ENCODE measurements at places on chromosomes 6 and 20. TPM values are rescaled to one million over a fixed set of nuclear protein-coding genes. Genes with fewer than 3 reads are reported as not detected.
A peak's percentile ranks its signal among the peaks of the same experiment; 100 is the strongest.

DNA sequence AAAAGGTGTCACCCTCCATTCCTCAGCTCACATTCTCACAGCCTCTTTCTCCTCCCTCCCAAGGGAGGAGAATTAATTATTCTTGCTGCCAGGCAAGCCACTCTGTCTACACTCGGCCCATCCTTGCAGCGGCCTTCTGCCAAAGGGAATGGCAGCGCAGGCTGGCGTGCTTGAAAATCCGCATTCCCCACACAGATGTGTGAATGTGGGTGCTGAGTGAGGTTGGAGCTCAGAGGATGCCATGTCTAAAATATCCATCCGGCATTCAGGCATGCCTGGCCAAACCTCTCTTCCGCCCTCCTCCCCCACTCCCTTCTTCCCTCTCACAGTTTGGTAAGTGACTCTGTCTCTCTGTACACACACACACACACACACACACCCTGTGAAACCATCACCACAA lies 27.7 kb downstream of the PNPLA1 start:
- DNase-seq: no peak

DNA sequence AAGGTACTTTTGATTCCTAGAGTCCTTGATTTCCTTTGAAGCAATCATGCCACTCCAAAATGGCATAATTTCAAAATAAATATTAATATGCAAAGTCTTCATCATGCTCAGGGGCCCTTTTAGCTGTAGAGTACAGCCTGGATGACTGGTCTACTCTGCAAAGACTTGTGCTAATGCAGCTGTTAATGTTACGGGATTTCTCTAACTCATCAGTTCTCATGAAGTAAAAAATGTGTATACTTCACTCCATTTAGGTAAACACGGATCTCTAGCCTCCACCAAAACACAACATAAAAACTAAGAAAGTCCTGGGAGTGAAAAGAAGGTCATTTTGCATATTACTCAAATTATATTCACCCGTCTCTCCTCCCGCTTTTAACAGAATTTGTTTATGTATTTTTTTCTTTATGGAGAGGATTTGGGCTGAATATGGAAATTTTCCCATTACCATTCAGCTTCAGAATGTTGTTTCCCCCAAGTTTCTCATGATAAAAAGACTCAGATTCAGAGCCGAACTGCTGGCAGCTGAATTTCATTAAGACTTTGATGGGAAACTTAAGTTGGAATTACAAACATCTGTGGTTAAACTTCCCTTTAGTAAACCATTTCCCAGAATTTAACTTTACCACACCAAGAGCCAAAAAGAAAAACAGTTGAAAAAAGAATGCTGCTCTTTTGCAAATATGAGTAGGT lies 8.7 kb downstream of the LAMA4 start:
- DNase-seq: peak; percentile 96

DNA sequence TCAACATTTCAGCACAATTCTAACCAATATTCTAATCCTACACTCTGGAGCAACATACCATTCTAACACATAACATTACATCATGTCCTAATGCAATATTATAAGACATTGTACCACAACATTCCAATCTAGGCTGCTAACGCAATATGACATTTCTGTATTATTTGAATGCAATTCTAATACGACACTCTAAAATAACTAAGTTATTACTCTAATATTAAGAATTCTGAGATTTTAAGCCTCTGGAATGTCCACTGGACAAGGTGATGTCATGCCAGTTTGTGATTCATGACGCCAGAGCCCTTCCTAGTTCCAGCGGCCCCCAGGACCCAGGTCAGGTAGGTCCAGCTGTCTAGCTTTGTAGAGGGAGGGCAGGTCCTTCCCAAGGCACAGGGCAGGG lies 69.7 kb upstream of the SIRPA start:
- peak; percentile 87 for DNase-seq

DNA sequence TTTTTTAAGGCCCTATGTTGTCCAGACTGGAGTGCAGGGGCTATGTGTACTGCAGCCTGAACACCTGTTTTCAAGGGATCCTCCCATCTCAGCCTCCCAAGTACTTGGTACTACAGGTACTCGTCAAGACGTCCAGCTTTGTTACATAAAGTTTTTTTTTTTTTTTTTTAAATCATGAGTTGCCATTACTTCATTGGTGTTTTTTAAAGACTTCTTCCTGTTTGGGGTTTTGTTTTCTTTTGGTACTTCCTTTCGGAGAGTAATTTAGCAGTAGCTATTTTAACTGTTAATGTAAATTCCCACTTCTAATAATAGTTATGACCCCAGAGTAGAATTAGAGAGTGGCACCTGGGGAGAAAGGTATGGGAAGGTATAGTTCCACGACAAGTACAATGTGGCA lies 10.5 kb downstream of the ZNFX1 start:
- no peak for DNase-seq

The ARG1 gene
- total RNA-seq: not detected

DNA sequence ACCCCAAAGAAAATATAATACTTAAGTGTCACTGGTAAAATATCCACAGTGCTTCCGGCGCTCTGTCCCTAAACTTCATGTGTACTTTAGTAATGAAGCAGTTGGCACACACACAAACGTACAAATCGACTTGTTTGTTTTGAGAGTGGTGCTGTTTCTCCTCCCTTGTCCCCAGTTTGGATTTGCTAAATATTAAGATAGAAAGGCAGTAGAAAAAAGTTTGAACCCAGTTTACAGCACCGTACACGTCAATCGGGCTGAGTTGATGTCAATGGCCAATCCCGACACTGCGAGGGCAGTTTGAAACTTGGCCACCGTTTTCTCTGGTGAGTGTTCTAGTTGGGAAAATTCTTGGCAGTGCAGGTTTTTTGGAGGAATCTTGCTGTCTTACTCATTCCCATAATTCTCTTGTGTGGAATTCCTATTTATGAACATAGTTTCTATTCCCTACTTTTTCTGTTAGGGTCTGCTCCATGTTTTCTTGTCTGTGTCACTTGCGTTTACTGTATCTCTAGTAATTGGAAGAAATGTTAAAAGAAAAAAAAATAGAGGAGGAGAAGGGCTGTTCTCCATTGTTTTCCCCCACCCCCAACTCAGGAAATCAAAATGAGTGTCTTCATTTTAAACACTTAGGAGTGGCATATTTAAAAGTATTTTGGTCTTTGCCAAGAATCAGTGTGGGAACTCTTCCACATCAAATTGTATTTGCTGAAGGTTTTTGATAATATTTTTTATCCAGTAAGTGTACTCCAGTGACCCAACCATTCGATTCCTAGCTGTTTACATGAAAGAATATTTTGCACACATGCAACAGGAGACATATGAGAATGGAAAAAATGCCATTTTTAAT lies 72.3 kb downstream of the OR2B2 start:
- DNase-seq: peak; percentile 77
